ENCODE measurements at places on chromosomes 7 and 10.

GRCh38 chr7:84302949-84303348 is 108.4 kb upstream of the SEMA3A start:
- no peak for DNase-seq

GRCh38 chr7:74306730-74307469 is 17.7 kb downstream of the CLIP2 start:
- no peak for DNase-seq

DNA sequence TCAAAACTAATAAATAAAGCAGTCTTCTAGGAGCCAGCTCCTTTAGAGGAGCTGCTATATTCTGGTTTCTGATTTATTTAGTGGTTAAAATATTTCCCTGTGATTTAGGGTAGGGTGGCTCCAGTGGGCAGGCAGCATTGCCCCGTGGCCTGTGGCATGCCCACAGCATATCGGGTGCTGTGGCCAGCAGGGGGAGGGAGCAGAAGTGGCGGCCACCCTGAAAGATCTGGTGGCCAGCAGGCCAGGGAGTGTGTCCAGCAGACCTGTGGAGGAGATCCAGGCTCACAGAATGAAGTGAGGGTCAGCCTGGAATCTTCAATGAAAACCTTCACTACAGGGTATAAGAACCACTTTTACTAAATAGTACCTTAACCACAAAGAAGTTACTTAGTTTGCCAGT is 189.2 kb downstream of the TAX1BP1 start:
- DNase-seq, result no peak

DNA sequence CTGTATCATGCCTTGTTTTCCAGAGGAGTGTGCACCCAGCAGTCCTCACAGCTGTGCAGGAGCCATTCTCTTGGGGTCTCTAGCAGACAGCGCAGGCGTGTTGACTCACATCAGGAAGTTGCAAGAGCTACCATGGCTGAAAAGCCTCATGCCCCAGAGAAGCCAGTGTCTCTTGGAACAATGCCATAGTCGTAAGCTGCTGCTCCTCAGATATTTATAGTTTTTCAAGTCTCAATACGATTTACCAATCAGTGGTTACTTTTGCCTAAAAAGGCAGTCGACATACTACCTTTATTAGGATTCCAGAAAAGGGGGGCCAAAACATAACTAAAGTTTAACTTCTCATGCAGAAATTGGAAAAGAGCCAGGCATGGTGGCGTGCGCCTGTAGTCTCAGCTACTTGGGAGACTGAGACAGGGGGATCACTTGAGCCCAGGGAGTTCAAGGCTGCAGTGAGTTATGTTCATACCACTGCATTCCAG is 407.7 kb downstream of the PARD3 start:
- DNase-seq, result no peak

DNA sequence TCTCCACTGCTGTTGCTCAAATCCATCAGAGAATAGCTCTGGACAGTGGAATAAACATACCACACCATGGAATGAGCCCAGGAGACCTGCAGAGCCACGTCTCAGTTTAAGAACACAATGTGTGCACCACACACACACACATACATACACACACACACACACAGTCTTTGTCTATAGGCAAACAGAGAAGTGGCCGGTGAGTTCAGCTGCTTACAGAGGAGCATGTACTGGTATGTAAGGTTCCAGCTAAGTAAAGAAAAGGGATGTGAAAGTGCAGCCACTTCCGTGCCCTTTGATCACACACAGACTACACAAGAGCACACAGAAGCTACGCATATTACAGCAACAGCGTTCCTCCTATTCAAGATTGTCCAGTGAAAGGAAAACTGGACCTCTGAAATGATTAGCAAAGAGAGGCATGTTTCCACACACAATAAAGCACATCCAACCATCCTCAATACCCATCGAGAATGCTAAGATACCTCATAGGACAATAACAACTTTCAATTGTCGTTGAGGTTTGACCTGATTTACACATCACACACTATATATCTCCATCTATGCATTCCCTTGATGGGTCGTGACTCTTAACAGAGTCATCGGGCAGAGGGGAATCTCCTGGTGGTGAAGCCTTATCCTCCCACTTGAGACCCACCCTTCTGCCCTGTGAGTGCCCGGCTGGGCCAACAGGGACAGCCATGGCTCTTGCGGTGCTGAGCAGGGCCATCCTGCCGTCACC is 23.6 kb downstream of the SLC35B4 start:
- DNase-seq, result peak; percentile 88

DNA sequence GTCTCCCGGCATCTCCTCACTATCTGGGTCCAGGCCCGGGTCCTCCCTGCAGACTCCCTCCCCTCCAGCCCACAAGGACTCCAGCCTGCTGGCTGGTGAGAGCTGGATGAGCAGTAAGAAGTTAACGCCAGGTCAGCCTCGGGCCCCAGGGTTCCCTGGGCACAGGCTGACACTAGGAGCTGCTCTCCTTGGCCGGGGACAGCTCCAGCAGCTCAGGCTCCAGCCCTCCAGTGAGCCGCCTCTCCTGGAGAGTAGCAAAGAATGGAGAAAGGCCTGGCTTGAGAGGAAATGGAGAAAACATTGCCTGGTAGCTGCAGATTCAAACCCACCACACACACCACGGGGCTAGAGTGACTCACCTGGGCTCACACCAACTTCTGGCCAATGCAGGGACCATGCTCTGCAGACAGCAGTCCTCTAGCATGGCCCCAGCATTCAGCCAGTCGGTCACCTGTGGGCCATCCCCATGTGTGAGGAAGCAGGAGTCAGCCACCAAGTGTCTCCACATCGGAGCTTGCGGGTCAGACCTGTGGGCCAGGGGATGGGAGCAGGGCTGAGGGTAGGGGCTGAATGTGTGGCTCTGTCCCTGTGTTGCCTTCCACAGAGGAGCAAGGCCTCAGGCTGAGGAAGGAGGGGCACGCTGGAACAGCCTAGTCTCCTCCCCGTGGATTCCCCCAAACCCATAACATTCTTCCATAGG is 6.5 kb downstream of the SAP25 start:
- no peak for DNase-seq

DNA sequence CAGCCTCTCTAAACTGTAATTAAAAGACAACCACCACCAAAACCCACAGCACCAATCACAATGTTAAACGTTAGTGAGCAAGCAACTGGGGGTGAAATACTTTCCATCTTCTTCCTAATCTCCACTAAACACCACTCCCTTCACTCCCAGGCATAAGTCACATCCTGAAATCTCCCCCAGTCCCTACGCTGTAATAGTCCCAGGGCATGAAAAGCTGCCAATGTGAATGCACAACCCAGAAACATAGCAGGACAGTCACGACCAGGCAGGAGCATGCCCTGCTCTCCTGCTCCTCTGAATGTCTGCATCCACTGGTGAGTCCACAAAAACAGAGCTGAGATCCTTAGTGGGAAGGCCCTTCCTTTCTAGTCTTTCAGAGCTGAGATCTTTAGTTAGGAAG is 288.9 kb downstream of the PARD3 start:
- no peak for DNase-seq

DNA sequence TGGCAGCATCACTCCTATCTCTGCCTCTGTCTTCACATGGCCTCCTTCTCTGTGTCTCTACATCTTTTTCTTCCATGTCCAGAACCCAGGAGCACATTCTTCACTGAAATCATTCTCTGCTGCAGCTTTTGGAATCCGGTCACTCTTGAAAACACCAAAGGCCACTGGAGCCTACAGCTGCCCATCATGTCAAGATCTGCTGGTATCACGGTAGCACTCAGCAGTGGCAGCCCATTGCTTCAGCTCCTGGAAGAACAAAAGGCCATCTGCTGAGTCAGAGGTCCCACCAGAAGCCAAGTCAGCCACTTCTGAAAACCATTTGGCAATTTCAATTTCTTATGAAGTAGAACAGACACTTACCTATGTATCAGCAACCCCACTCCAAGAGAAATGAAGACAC is 6.1 kb upstream of the PCBD1 start:
- DNase-seq, result no peak

DNA sequence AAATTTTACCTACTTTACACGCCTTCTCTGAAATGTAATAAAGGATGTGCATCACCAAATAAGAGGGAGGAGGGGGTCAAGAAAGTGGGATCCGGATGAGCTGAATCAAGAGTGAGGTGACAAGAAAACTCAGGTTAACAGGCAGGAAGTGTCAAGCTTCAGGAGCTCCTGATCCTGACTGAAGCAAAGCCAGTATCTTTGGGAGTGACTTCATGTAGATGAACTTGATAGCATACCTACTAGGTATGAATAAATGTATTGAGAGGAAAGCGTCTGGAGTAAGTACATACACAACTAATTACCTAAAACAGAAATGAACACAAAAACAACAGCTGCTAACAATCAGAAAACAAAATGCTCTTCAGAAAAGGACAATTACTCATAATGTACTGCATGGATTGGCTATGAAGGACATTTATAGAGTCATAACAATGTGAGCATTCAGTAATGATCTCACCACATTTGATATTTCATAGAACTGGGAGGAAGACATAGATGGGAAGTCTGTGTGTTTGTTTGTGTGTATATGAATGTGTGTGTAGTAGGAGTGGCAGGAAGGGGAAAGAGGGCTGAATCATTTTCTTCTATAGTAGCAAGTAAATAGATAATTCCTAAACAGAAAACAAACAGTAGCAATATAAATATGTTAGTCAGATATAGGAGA is 29.4 kb downstream of the PRKG1 start:
- no peak for DNase-seq

DNA sequence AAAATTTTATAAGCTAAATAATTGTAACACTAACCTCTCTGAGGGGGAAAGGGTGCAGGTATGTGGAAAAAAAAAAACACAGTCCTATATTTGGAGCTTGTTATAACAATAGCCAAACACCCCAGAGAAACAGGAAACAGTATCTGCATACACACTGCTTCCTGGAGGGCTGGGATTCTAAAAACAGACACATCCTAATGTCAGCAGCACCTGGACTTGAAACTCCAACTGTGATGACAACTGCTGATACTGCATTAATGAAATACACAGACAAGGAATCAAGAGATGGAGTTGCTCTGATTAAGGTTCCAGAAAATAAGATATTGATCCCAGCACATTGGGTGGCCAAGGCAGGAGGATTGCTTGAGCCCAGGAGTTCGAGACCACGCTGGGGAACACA is 9.3 kb downstream of the DAGLB start:
- peak; percentile 39 for DNase-seq

GRCh38 chr10:129057856-129058663 is 409.0 kb upstream of the MGMT start:
- DNase-seq, result no peak

DNA sequence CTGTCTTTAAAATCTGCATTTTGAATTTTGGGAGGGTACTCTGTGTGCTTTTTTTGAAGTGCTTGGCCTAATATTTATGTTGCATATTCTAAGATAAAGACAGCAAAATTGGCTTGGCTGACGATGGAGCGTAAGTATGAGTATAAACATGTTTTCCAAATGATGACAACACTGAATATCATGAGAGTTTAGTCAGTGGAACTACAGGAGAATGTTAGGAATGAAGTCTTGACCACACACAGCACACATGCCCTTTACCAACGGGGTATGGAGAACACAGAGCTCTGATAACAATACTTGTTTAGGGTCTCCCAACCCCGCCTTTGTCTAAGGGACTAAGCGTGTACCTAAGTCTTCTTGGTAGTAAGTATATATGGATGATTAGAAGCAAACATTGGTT is 253.9 kb upstream of the FZD8 start:
- DNase-seq, result no peak

- no peak for DNase-seq
These were observed 36.7 kb downstream of the UNCX start for GRCh38 chr7:1269336-1269890.

- no peak for DNase-seq
These were observed 206.7 kb upstream of the PLXNA4 start for GRCh38 chr7:132782777-132783640.

GRCh38 chr7:120680985-120681384 is 177.0 kb downstream of the TSPAN12 start:
- DNase-seq, result no peak

DNA sequence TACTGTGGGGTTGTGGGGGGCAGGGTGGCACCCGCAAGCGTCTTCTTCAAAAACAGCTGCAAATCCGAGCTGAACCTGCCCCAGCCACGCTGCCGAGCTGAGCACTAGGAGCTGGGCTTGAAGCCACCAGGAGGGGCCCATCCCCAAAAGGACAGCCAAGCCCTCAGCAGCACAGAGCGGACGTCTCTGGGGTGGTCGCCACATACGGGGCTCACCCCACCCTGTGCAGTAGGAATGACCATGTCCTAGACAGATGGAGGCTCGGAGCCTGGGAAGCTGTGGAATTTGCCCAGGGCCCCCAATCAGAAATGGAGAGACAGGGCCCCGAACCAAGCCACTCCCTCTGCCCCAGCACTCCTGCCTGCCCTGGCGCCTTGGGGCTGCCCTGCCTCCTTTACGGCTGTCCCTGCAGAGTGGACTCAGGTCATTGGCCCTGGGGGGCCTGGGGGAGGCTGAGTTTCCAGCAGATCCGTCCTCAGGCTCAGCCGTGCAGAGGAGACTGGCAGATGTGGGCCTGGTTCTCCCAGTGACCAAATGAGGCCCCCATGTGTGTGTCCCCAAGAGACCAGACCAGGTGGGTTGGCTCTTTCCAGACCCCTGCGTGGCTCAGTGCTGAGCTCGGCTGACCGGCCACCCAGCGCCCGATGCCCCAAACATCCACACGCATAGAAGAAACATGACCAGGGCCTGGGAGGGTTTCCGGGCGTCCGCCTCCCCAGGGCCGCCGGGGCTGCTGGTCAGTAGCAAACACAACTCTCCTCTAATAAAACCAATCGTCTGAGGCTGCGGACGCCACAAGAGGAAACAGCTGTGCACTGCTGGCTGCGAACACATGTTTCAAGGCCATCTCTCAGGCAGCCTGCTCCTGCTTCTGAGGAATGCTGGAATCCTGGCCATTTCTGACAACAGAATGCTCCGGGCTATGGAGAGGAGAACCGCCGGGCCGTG is 54.9 kb downstream of the PDGFA start:
- no peak for DNase-seq

GRCh38 chr7:37928878-37929277 is 8.4 kb downstream of the EPDR1 start:
- no peak for DNase-seq

DNA sequence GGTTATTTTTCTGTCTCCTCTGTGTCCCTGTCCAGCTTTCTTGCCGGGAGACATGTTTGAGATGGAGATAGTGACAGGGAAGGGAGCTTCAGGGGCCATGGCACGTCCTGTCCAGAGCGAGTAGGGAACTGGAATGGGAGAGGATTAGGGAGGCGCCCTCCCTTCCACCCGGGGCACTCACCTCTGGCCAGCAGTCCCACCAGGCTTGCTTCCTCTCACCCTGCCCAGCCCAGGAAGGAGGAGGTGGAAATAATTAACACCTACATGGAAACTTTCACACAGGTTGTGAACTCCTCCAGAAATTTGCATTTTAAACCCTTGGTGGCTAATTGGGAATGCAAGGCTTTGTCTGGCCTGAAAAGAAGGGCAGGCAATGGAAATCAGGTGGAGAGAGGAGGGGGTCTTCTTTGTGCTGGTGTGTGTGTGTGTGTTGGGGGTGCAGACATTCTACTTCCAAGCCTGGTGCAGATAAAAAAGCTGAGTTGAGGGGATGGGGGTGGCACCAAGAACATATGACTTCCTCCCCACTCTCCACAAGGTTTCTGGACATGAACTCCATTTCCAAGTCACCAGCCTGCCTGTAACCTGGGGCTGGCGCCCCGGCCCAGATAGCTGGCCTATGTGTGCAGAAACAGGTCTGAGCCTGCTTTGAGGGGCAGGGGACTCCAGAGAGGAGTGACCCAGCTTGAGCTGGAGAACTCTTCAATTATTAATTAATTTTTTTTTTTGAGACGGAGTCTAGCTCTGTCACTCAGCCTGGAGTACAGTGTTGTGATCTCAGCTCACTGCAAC is 199.4 kb downstream of the CYP26A1 start:
- no peak for DNase-seq
